ENCODE measurements at places on chromosomes 3 and 15. TPM values are rescaled to one million over a fixed set of nuclear protein-coding genes. Genes with fewer than 3 reads are reported as not detected.

The CPLX3 gene
- 0.05 TPM for total RNA-seq

The IL5RA gene
- total RNA-seq: not detected

The LTK gene
- total RNA-seq: 0.06 TPM

The FILIP1L gene
- total RNA-seq: 0.03 TPM

The ARRDC4 gene
- total RNA-seq: 0.19 TPM

The GUCA1C gene
- total RNA-seq: not detected

The ZSCAN2 gene
- 13.9 TPM for total RNA-seq

The RASGRF1 gene
- 0.43 TPM for total RNA-seq

The ECT2 gene
- total RNA-seq: 76.6 TPM

The STRC gene
- 0.06 TPM for total RNA-seq

The ROBO1 gene
- 9.1 TPM for total RNA-seq

The TRH gene
- total RNA-seq: not detected

The ALS2CL gene
- total RNA-seq: 4.9 TPM

The CTXN2 gene
- total RNA-seq: 0.05 TPM

The TAGLN3 gene
- total RNA-seq: not detected

The DNAJC19 gene
- 26.7 TPM for total RNA-seq

The CLDN11 gene
- 0.20 TPM for total RNA-seq

The FBLN2 gene
- 3.6 TPM for total RNA-seq

The LRRC31 gene
- not detected for total RNA-seq

The CRYGS gene
- total RNA-seq: 0.85 TPM

Data from A549 treated with CORT108297 at 1 μM for 4 hours (cell line).